ENCODE measurements at places on chromosomes 13 and 19.

DNA sequence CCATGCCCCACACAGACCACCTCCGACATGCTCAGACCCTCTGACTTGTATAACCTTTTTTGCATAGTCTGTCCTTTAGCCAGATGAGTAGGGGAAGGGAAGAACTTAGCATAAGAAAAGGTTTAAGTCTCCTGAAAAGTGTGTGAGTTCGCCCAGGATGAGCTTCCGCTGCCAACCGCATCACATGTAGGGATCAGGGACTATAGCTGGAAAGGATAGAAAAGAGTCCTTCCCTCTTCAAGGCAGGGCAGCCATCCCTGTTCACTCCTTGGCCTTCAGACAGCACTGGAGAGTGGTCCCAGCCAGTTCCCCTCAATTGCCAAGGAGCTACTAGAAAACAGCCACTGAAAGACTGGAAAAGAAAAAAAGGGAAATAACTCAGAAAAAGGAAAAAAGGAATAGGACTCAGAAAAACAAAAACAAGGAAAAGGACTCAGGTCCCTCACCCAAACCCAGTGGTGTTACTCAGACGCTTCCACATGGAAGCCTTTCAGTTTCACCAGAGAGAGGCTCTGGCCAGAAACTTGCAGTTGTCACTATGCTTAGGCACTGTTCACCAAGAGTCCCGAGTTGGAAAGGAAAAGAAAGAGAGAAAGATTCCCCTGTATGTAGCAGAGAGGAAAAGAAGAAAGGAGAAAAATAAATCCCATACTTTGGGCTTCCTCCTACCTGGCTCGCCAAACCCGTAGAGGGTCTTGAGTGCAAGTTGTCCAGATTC is 5.6 kb upstream of the TM9SF2 start:
- no peak for DNase-seq

DNA sequence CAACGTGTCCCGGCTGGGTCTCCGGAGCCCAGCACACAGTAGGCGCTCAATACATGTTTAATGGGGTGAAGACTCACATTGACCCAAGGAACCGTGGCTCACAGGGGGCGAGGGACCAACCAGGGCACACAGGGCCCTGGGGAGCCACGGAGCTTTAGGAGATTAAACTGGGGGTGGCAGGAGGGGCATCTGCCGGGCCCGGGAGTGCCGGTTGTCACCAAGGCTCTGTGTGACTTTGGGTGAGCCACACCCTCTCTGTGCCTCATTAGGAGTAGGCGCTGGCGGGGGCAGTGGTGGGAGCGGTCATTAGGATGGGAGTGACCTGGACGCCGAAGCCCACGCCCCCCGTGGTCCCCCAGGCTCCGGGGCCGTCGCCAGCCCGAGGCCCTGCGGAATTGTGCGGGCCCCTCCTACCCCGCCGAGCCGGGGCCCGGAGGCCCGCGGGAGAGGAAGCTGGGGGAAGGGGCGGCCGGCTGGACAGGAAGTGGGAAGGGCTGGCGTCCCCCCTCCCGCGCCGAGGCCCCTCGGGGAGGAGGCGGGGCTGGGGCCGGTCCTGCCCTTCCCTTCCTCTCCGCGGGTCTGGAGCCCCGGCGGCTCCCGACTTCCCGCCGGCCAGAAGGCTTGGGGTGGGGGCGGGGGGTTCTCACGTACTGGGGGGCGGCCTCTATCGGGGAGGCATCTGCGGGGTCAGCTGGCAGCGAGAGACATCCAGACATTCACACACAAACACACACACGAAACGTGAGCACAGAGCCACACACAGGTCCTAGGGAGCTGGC is 1.8 kb upstream of the SSBP4 start:
- no peak for DNase-seq

DNA sequence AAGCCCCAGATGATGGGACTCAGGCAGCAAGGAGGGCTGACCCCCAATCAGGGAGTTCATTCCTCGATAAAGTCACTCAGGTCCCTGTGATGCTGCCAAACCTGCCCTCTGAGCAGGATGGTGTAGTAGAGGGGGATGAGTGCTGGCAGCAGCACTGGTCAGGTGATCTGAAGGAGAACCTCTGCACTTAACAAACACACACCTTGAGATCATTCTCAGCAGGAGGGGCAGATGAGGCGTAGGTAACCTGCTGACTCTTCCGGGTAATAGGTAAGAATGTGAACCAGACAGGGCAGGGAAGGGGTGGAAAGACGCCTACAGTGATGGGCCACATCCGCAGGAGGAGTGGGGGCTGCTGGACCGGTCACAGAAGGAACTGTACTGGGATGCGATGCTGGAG is 3.2 kb downstream of the ZNF446 start:
- no peak for DNase-seq

DNA sequence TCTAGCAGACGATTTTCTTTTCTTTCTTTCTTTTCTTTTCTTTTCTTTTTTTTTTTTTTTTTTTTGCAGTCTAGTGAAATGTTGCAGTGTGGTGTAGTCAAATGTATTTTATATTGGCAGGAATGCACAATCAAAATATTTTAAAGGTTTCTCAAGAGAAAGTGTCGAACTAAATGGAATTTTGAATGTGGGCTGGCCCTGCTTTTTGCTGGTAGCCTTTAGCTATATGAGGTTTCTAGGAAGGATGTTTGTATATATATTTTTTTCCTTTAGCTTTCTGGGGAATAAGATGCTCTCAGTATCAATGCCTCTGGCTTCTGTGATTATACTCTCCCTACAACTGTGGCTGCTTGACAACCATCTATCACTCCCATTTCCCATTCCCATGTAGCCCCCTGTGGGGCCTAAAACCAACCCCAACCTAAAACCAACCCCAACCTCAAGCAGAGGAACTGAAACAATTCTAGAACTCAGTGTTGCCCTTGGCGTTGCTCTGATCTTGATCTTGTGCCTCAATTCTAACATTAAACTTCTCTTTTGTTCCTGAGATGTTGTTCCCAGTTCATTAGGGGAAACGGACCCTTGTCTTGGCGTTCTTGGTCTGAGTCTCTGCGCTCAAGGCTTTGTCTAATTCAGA is 27.1 kb downstream of the CYSLTR2 start:
- no peak for DNase-seq

DNA sequence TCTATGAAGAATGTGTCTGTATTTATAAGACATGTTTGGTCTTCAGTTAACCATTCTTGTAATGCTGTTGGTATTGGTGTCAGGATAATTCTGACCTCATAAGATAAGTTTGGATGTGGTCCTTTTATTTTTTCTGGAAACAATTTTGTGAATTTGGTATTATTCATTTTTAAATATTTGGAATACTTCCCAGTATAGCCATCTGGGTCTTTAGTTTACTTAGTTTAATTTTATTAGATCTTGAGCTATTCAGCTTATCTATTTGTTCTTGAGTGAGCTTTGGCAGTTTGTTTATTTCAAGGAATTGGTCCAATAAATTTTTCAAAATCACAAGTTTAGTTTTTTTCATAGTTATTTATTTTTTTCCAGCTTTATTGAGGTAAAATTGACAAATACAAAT is 335.4 kb upstream of the PCDH20 start:
- no peak for DNase-seq

- no peak for DNase-seq
Measured at GRCh38 chr19:18392417-18392816, 5.0 kb downstream of the LRRC25 start.

DNA sequence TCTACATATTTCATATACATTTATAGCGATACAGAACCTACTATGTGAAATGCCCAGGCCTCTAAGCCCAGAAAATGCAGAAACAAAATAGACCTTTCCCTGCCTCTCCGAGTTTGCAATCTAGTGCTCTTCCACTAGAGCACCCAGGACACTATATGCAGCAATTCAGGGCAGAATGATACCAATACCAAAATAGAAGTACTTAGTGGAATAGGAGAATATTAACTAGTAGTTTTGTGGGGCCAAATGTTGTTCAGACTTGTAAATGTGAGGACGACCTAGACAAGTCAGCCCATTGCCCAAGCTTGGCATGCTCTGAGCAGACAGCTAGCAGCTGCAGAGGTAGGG is 35.8 kb upstream of the FLT1 start:
- no peak for DNase-seq

DNA sequence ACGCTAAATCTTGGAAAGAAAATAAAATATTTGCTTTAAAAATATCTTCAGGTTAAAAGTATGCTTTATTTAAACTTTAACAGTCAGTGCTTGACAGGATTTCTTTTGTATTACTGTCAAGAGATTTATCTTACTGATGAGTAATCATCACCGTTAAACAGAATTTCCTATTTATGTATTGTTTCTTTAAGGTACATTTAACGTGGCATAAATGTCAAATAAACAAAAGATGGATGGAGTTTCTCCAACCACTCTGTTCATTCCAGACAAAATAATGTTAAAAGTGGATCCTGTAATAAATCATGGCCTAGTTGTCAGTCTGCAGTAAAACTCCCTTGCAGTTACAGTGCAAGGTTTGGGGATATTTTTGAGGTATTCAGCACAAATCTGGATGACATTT is 298.3 kb downstream of the DIAPH3 start:
- DNase-seq = no peak

GRCh38 chr13:52067237-52067636 is 42.7 kb downstream of the UTP14C start:
- no peak for DNase-seq

DNA sequence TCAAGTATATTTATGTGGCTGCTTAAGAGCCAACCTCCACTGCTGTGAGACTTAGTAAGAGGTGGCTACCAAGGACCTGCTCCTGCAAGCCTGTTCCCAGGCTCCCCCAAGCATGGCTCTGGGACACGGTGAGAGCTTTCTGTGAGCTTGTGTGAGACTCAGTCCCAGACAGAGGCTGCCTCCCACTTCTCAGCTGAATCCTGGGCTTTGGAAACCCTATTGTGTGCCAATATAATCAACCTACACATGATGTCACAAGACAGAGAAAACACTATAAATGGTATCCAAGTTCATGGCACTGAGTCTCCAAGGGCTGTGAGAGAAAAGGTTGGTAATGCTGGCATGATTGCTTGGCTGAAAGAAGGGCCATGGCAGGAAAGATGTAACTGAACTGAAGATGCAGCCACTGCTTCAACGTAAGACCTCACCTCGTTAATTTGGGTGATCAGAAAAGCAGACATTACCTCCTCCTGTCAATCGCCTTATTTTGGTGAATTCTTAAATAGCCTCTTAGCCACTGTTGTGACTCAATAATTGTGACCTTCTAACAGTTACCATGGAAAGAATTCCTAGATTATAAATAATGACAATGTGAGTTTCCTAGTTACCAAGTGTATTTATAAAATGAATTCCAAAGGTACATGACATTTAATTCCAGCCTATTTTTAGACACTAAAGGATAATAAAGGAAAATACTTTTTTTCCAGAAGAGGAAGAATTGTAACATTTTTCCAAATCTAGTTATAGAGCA is 332.0 kb downstream of the IRS2 start:
- DNase-seq = no peak

DNA sequence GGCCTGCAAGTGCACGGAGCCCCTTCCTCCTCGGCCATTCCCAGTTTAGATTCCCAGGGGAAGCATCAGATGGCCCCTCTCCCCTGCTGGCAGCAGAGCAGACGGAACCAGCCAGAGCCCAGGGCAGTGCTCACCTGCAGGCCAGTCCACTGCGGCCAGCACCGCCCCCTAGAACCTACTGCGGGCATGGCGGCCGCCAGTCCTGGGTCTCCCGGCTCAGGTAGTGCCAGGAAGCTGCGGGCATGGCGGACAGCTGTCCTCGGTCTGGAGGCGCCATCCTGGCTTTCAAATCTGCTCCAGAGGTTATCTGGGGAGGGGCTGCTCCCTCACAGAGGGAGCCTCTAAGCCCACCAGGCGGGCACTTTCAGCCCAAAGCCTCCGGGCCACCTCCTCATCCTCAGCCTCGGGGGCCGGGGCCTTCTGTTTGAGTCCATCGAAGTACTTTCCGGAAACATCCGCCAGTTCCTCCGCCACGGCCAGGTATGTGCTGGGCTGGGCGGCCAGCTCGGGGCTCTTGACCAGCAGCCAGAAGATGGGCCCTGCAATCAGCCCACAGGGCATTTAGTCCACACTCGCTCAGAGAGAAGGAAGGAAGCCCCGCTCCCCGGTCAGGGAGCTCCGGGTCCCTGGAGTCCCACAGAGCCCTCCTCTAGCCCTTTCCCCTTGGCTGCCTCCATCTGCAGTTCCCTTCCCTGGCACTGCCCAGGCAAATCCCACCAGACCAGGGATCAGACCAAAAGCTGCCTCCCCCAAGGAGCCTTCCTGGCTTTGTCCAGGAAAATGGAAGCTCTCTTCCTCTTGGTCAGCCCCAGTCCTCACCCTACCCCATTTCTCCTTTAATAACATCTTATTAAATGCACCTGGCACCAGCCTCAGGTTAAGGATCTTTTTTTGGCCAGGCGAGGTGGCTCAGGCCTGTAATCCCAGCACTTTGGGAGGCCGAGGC is 7.0 kb upstream of the GP6 start:
- DNase-seq = no peak

GRCh38 chr13:83056269-83056668 is 826.0 kb downstream of the SLITRK1 start:
- DNase-seq = no peak

DNA sequence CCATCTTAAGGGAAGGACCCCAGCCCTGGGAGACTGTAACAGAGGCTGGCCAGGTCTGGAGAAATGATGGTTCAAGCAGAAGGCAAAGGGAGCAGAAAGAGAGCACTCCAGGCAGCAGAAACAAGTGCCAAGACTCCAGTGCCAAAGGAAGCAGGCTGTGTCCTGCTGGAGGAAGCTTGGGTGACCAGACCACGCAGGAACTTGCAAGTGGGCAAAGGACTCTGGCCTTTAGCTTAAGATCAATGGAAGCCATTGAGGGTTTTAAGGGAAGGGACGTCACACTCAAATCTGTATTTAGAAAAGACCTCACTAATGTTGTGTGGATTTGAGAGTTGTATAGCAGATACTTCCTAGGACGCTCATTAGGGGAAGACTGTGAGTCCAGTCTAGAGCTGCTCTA is 95.5 kb downstream of the MIPEP start:
- no peak for DNase-seq

- no peak for DNase-seq
Measured at GRCh38 chr19:38392707-38393308, 4.3 kb downstream of the SPRED3 start.

DNA sequence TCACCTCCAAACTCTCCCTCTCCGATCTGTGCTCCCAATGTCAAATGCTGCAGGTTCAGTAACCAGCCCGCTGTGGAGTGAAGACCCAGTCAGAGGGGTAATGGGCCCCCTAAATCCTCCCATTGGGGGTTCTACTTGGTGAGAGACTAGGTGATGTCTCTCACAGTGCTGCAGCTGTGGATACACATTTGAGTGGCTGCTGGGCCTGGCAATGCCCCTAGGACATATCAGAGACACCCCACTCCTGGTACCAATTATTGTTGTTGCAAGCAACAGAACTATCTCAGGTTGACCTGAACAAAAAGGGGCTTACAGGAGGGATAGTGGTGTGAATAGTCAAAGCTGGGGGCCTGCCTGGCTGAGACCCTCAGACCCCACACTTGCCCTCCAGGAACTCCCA is 4.6 kb downstream of the MATK start:
- DNase-seq = no peak

- no peak for DNase-seq
Measured at GRCh38 chr19:50492303-50493052, 15.8 kb upstream of the GARIN5A start.

DNA sequence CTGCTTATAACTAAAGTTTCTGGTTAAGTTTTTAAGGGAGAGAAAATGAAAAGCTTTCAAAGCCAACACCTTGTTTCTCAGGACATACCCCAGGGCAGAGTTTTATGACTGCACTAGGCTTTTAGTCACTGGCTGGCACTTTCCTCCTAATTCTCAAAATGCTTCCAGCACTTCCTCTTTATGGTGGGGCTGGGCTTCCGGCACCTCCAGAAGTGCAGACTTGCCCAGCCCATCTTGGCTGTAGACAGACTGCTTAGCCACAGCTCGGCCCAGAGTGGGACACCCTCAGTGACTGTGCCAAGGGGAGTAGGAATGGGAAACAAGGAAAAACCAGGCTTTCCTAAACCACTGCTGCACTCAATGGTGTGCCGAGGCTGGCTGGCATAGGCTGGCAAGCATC is 23.2 kb upstream of the GTF3A start:
- no peak for DNase-seq

GRCh38 chr13:106628936-106629659 is 61.2 kb upstream of the ARGLU1 start:
- DNase-seq = no peak

Data from CD4-positive, alpha-beta T cell (primary cell).